ENCODE measurements at places on chromosomes 2 and 18.

DNA sequence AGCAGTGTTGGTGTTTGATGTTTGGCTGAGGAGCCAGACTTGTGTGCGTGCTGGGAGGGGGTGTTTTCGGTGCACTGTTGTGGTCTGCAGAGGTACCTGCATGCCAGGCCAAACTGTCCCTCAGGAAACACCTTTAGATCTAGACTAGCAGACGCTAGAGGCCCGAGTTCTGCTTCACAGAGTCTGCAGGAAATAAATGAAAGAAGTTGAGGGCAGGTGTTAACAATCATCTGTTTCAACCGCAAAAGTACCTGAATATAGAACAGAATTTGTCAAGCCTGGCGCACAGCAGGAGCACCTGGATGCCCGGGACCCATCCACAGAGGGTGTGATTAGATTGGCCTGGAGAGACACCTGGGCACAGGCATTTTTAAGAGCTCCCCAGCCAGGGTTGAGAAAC lies 40.5 kb upstream of the REL start:
- H3K4me1 ChIP-seq, result peaks cover 69% of the 10 kb centered on the region
- H3K27me3 ChIP-seq, result no peaks in the 10 kb centered on the region
- no peak for DNase-seq
- no peak overlapping the region for H3K4me3 ChIP-seq

GRCh38 chr2:174605687-174606086 lies 8.1 kb upstream of the WIPF1 start:
- H3K4me1 ChIP-seq, result peaks cover 95% of the 10 kb centered on the region
- no peak overlapping the region for H3K4me3 ChIP-seq
- peak overlapping the region; percentile 97 for H3K27ac ChIP-seq
- no peaks in the 10 kb centered on the region for H3K27me3 ChIP-seq
- no peak for DNase-seq

DNA sequence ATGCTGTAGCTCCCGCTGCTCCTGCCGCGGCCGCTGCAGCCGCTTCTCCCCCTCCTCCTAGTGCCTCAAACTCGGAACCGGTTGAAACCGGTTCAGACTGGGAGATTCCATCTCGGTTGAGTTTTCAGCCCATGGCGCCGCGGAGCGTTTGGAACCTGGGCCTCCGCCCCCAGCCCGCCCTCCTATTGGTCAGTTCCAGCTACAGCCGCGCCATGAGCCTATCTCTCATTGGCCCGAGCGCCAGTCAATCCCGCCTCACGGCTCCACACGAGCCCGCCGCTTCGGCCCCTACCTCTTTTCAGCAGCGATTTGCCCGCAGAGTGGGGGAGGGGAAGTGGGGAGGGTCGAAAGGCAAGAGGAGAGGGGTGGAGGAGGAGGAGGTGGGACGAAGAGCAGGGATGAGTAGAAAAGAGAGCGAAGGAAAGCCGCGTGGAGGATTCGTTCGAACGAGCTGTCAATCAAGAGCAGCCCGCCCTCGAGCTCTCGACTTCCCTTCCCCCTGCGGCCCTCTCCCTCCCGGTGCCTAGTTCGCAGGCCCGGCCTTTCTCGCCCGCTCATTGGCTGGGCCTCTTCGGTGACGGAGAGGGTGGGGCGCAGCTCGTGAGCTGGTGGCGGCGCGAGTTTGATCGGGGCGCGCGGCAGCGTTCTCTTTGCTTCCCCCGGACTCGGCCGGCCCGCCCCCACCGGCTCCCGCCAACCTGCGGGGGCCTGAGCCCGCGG lies at the start of gene XPO1:
XPO1 (minus strand) TSS at position 157 of the 720 bp plus-strand sequence. CDS start 4,459 bp downstream, outside the sequence.
- peaks cover 31% of the 10 kb centered on the region for H3K36me3 ChIP-seq
- DNase-seq, result peak; percentile 99
- H3K4me3 ChIP-seq, result peak within 1 kb of the TSS; percentile 100
- peaks cover 43% of the 10 kb centered on the region for H3K4me1 ChIP-seq
- peaks cover 5% of the 10 kb centered on the region for H3K27me3 ChIP-seq

DNA sequence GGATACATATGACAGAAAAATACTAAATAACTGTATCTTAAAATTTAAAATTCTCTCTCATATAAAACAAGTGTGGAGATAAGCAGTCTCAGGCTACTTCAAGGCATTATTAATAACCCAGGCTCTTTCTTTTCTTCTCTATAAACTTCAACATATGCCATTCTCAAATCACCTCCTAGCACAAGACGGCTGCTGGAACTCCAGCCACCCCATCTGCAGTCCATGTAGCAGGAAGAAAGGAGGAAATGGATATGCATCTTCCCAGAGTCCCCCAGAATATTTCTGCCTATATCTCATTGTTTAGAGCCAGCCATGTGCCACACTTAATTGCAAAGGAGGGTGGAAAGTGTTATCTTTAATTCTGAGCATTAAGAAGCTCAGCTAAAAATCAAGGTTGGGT lies 35.3 kb upstream of the NEB start:
- peaks cover 34% of the 10 kb centered on the region for H3K4me1 ChIP-seq
- H3K27ac ChIP-seq, result no peak overlapping the region
- H3K27me3 ChIP-seq, result no peaks in the 10 kb centered on the region
- H3K36me3 ChIP-seq, result peaks cover 2% of the 10 kb centered on the region
- DNase-seq, result no peak
- no peak overlapping the region for H3K4me3 ChIP-seq

DNA sequence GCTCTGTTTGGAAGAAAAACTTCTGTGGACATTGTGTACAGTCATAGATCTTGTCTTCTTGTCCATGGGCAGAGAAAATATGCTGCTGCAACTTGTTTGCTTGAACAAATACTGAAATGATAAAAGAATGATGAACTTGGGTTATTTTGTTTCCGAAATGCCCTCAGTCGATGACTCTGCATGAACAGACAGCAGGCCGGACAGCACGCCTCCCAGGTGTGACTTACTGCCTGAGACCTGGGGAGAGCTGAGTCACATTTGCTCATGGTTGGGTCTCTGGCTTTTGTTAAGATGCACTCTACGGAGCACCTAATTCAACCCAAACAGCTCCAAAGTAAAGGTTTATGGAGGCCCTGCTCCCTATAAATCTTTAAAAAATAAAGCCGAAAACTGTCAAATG lies 262.5 kb downstream of the ZNF521 start:
- no peak overlapping the region for H3K4me3 ChIP-seq
- H3K27ac ChIP-seq, result no peak overlapping the region
- no peak for DNase-seq
- H3K36me3 ChIP-seq, result no peaks in the 10 kb centered on the region
- H3K4me1 ChIP-seq, result no peaks in the 10 kb centered on the region

- no peaks in the 10 kb centered on the region for H3K36me3 ChIP-seq
- peaks cover 23% of the 10 kb centered on the region for H3K27me3 ChIP-seq
- H3K4me1 ChIP-seq, result no peaks in the 10 kb centered on the region
- no peak overlapping the region for H3K4me3 ChIP-seq
- no peak overlapping the region for H3K27ac ChIP-seq
Measured at GRCh38 chr2:204250692-204251091, 294.6 kb upstream of the PARD3B start.

GRCh38 chr18:39845106-39845505 lies 2109.9 kb upstream of the PIK3C3 start:
- peaks cover 11% of the 10 kb centered on the region for H3K27me3 ChIP-seq
- H3K27ac ChIP-seq, result no peak overlapping the region
- peaks cover 2% of the 10 kb centered on the region for H3K4me1 ChIP-seq

DNA sequence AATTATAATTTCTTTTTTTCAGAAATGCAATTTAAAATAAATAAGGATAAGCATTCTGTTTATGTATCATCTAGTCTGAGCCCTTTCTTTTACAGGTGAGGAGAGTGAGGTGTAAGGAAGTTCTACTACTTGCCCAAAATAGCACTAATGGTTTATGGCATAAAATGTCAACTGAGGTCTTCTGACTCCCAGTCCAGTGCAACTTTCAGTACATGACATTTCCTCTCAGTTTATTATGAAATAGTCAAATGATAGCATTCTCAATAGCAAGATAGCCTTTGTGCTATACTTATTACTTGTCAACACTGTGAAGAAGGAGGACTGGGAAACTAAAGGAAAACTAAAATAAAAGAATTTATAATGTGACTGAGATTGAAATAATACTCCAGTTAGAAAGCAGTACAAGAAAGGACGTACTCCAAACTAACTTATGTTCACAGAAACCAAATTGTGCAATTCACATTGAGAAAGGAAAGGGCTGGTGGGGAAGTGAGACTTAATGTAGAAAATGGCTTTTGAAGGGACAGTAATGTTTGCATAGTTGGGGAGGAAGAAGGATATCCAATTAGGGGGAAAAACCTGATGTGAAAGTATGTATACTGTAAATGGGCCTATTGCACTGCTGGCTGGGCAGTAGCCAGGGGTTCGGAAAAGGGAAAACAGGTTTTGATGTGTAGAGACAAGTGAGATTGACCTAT lies 166.7 kb upstream of the ZEB2 start:
- no peak overlapping the region for H3K27ac ChIP-seq
- no peaks in the 10 kb centered on the region for H3K4me1 ChIP-seq
- H3K4me3 ChIP-seq, result no peak overlapping the region
- peaks cover 7% of the 10 kb centered on the region for H3K27me3 ChIP-seq
- H3K36me3 ChIP-seq, result no peaks in the 10 kb centered on the region

- no peak overlapping the region for H3K27ac ChIP-seq
- no peaks in the 10 kb centered on the region for H3K36me3 ChIP-seq
- H3K27me3 ChIP-seq, result peaks cover 2% of the 10 kb centered on the region
- DNase-seq, result no peak
Measured at GRCh38 chr2:147232225-147232669, 612.6 kb upstream of the ACVR2A start.

DNA sequence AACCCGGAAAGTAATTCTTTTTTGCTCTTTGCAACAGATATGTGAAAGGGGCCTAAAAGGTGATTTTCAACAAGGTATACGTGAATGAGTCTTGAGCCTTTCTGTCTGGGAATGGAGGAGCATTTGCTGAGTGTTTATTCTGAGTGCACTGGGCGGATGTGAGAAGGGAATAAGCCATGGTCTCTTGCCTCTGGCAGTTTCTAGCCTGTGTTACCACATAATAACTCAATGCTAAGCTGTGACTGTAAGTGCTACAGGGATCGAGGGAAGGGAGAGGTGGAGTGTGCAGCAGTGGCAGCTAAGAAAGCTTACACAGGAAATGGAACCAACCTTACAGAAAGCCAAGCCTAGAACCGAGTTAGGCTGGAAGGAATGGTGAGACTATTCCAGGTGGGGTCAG lies 444.3 kb downstream of the SLC4A3 start:
- H3K27me3 ChIP-seq, result no peaks in the 10 kb centered on the region
- no peaks in the 10 kb centered on the region for H3K36me3 ChIP-seq
- H3K4me3 ChIP-seq, result no peak overlapping the region
- H3K4me1 ChIP-seq, result no peaks in the 10 kb centered on the region
- no peak overlapping the region for H3K27ac ChIP-seq

- H3K36me3 ChIP-seq, result no peaks in the 10 kb centered on the region
- H3K27me3 ChIP-seq, result peaks cover 60% of the 10 kb centered on the region
- H3K4me1 ChIP-seq, result peaks cover 10% of the 10 kb centered on the region
- DNase-seq, result no peak
- no peak overlapping the region for H3K4me3 ChIP-seq
- H3K27ac ChIP-seq, result no peak overlapping the region
Measured at GRCh38 chr18:69400976-69401225, 213 bp downstream of the DOK6 start.

GRCh38 chr2:95525294-95526035 lies 40.9 kb upstream of the TRIM43B start:
- H3K36me3 ChIP-seq, result peaks cover 15% of the 10 kb centered on the region
- no peak for DNase-seq
- H3K27ac ChIP-seq, result peak overlapping the region; percentile 68
- H3K27me3 ChIP-seq, result peaks cover 4% of the 10 kb centered on the region
- peaks cover 16% of the 10 kb centered on the region for H3K4me1 ChIP-seq

DNA sequence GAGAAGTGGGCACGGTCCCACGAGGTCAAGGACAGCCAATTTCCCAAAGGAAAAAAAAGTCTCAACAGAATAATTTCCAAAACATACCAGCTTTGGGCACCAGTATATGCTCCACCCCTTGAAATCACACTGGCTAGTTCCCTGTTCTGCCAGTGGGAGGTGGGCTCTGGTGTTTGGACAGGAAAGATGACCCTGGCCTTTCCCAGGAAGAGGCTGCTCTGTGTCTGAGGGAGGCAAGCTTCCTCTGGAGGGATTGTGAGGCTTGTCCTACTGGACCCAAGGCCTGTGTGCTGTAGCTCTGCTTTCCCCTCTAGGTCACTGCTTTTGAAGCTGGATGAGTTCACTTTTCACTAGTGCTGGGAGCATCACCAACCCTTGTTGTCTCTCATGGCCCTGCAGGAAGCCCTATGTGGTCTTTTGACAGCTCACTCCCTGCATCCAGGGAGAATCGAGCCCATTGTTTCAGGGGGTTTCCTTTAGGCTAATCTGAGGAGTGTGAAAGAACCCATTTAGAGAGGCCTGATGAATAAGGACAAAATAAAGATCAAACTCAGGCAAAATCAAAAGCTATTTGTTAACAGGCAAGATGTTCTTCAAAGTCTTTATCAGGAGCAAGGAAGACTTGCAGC lies 36.3 kb downstream of the CXCR4 start:
- no peaks in the 10 kb centered on the region for H3K27me3 ChIP-seq
- no peak overlapping the region for H3K27ac ChIP-seq
- no peak for DNase-seq
- no peak overlapping the region for H3K4me3 ChIP-seq
- no peaks in the 10 kb centered on the region for H3K36me3 ChIP-seq
- no peaks in the 10 kb centered on the region for H3K4me1 ChIP-seq

DNA sequence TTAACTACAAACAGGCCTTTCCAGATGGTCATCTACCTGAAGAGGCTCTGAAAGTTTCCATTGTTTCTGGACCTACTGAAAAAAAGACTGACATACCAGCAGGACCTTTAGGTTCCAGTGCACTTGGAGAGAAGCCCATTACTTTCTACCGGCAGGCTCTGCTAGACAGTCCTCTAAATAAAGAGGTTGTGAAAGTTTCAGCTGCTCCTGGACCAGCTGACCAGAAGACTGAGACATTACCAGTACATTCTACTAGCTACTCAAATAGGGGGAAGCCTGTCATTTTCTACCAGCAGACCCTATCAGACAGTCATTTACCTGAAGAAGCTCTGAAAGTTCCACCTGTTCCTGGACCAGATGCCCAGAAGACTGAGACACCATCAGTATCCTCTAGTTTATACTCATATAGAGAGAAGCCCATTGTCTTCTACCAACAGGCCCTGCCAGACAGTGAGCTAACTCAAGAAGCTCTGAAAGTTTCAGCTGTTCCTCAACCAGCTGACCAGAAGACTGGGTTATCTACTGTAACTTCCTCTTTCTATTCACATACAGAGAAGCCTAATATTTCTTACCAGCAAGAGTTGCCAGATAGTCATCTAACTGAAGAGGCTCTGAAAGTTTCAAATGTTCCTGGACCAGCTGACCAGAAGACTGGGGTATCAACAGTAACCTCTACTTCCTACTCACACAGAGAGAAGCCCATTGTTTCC lies 65.8 kb downstream of the ALMS1 start:
- no peaks in the 10 kb centered on the region for H3K27me3 ChIP-seq
- no peak for DNase-seq
- no peak overlapping the region for H3K4me3 ChIP-seq
- H3K36me3 ChIP-seq, result peaks cover 43% of the 10 kb centered on the region

DNA sequence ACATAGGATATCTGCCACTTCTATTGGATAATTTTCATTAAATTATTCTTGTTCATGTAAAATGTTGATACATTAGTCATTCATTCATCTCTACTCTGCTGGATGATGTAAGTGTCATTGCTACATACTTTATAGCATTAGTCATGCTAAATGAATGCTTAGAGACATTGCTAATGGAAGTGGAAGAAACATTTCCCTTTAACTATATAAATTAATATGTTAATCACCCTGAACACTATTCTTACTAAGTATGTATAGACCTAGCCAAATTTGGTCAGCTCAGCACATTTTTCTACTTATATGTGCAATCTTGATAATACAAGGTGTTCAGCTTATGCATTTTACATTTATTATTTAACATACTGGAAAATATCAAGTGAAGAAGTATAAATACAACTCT lies 160.2 kb downstream of the DPP4 start:
- H3K36me3 ChIP-seq, result no peaks in the 10 kb centered on the region
- no peak overlapping the region for H3K27ac ChIP-seq
- H3K4me1 ChIP-seq, result peaks cover 2% of the 10 kb centered on the region

GRCh38 chr2:159177957-159178356 lies 108.5 kb downstream of the WDSUB1 start:
- H3K4me3 ChIP-seq, result no peak overlapping the region
- no peaks in the 10 kb centered on the region for H3K27me3 ChIP-seq
- H3K4me1 ChIP-seq, result peaks cover 4% of the 10 kb centered on the region
- no peak for DNase-seq

All from activated naive CD8-positive, alpha-beta T cell treated with anti-CD3 and anti-CD28 coated beads, Interleukin-2, amount 50 U/mL, for 24 hours (primary cell).